ENCODE measurements at places on chromosomes 1 and 21. TPM values are rescaled to one million over a fixed set of nuclear protein-coding genes. Genes with fewer than 3 reads are reported as not detected.
A peak's percentile ranks its signal among the peaks of the same experiment; 100 is the strongest.

The SH3GLB1 gene
- 19.3 TPM for total RNA-seq

DNA sequence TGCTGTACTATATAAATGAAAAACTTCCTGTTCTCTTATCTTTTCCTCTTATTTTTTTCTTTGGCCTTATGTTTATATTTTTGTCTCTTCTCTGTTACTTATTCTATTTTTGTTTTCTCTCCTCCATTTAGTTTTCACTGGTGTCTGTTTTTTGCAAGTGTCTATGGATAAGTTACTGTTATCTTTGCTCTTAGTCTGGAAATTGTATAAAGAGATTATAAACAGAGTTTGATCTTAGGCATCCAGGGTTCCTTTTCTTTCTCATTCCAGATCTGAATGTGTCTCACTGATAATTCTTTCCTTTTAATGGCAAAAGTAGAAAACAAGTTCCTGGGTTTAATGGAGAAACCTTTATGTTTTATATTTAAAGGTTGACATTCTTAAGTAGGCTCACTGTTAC, 34.5 kb downstream of the MAN1A2 start:
- no peak for DNase-seq

DNA sequence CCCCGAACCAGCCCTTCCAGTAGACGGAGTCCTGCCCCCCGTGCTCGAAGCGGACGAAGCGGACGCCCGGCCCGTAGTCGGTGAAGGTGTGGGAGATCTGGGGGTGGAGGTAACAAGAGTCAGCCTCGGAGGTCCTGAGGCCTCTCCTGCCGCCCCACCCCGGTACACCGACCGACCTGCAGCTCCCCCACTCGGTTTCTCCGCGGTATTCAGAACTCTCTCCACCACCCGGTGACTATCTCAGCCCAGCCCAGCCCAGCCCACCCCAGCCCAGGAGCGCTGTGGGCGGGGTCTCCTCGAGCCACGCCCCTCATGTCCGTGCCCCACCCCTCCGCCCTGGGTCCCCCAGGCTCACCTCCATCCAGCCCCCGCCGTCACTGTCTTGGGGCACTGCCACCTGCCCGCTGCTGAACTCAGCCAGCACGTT, 5.5 kb downstream of the FBXO2 start:
- DNase-seq: peak; percentile 32

GRCh38 chr1:23444104-23444533, 19.6 kb upstream of the TCEA3 start:
- DNase-seq: peak; percentile 43

DNA sequence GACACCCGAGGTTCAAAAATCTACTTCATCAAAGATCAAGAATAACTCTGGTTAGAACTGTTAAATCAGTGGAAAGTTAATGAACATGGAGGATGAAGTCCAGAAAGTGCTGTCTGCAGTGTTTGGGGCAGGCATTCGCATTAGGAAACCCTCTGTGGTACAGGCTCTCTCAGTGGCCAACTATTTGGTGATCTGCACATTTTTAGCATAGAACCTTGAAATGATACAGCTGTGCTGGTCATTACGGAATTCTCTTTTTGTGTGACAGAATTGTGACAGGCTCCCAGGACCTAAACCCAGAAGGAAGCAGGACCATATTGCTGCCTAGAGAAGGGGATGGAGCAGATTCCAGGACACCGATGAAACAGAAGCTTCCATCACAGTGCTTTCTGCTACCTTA, 89.0 kb downstream of the SLC45A1 start:
- no peak for DNase-seq

GRCh38 chr1:112693821-112694220, 13.1 kb downstream of the RHOC start:
- DNase-seq: no peak

The GBP1 gene
- total RNA-seq: 0.83 TPM

DNA sequence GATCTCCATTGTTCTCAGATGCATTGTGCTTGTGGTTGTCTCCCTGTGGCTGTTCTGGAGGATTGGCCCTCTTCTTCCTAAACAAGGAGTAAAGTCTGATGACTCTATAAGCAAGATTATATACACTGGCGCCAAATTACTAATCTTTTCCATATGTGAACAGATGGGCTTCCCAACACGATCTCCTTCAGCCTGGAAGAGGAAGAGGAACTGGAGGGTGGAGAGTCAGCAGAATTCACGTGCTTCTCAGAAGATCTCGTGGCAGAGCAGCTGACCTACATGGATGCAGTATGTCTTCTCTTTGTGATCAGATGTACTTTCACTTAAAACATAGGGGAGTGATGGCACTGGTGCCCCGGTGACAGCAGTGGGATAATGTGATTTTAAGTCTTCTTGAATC, 78.7 kb downstream of the RGL1 start:
- no peak for DNase-seq

DNA sequence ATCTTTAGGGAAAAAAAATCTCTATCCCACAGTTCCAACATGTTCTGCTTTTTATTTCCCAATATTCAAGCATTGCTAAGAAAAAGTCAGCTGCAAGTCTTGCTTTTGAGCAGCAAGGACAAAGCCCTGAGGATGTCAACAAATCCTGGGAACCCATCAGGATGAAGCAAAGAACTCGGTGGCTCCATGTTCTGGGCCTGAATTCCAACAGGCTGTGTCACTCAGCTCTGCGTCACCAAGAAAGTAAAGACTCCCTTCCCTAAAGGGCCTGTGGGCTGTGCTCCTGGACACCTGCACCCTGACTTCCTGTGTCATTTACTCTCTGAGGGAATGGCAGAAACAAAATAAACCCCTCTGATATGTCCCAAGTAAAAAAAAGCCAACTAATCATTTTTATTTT, 95.5 kb downstream of the TIAM1 start:
- no peak for DNase-seq

DNA sequence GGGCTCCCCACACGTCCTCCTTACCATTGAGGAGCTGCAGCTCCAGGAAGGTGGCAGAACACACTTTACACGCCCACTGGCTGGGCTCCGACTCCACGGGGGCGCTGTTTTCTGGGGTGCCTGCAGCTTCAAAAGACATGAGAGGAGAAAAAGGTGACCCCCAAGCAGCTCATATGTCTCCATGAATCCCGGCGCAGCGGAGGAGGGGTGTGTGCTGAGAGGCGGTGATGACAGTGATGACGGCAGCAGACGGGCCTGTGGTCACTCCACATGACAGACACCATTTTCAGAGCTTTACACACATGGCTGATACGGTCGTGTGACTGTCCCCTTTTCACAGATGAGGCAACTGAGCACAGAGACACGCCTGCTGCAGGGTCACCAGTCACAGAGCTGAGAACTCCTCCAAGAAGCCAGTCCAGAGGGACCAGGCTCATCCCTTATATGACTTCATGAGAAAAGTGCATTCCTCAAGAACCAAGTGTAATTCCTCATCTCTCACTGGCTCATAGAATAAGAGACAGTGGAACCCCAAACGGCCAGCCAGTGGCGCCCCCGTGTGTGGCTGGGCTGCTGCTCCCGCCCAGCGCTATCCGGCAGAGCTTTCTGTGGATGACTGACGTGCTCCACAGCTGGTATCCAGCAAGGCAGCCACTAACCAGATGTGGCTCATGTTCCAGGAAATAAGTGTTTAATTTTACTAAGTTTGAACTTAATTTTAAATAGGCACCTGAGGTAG, 31.9 kb downstream of the PRDM15 start:
- peak; percentile 11 for DNase-seq

- no peak for DNase-seq
These were observed 58.5 kb downstream of the SLC25A24 start for GRCh38 chr1:108141621-108142020.

The C1QTNF12 gene
- not detected for total RNA-seq

The GNAT2 gene
- 0.18 TPM for total RNA-seq

DNA sequence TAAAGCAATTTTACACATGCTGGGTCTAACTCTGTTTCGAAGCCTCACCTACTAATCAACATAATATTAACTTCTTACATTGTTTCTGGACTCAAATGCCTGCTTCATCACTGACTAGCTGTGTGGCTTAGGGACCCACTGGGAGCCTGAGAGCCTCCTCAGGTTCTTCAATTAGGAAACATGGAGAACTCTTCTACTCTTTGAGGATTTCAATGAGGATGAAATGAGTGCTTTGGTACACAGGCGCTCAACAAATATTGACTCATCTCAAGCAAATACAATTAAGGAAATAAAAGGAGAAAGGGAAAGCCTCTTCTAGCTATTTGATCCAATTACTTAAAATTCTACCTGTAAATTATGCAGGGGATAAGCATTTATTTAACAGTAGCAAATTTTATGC, 84.4 kb upstream of the JAK1 start:
- no peak for DNase-seq

The TMEM54 gene
- total RNA-seq: 41.6 TPM

- no peak for DNase-seq
These were observed 37.3 kb downstream of the PTAFR start for GRCh38 chr1:28139025-28139712.

DNA sequence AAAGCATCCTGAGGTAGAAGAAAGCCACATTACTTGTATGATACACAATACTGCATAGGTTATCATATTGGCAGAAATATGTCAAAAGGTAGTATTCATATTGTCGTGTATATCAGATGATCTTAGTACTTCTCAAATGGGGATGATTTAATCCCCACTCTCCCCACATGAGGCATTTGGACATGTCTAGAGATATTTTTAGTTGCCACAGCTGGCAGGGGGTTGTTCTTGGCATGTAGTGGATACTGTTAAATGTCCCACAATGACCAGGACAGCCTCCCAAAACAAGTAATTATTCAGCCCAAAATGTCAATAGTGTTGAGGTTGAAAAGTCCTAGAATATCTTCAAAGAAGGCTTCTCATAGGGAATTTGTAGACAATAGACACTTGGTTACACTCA, 162.8 kb downstream of the NEGR1 start:
- DNase-seq: no peak

The CACNA1S gene
- 0.05 TPM for total RNA-seq

DNA sequence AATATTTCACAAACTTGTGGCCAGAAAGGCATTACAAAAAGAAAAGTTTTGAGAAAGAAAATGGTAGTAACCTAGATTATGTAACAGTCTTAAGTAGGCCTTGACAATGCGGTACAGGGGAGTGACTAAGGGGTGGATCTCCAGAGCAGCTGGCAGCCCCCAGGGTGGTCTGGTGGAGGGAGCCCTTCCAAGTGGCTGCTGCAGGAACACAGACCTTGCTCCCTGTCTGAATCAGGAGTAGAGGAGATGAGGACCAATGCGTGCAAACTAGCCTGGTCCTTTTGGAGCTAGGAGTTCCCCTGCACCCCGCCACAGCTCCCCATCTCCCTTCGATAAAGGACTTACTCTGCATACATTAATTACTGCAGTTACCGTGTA, 189.0 kb downstream of the NFIA start:
- DNase-seq: no peak

The OPRD1 gene
- not detected for total RNA-seq

DNA sequence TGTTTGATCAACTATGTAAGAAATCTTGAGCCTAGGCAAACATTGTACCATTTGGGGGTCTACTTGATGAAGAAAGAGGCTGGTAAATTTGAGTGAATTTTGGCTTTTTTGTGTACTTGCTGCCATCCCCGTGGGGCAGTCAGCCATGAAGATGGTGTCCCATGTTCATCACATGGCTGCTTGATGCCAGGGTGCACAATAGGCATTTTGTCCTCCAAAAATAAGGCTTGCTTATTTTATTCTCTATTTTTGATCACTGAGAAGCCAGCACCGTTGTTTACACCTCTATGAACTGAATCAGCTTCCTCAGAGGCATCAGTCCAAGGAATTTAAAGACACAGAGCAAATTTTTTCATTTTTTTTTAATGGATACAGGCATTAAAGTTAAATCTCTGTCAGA, 1195.7 kb downstream of the AMY1C start:
- DNase-seq: peak; percentile 93

DNA sequence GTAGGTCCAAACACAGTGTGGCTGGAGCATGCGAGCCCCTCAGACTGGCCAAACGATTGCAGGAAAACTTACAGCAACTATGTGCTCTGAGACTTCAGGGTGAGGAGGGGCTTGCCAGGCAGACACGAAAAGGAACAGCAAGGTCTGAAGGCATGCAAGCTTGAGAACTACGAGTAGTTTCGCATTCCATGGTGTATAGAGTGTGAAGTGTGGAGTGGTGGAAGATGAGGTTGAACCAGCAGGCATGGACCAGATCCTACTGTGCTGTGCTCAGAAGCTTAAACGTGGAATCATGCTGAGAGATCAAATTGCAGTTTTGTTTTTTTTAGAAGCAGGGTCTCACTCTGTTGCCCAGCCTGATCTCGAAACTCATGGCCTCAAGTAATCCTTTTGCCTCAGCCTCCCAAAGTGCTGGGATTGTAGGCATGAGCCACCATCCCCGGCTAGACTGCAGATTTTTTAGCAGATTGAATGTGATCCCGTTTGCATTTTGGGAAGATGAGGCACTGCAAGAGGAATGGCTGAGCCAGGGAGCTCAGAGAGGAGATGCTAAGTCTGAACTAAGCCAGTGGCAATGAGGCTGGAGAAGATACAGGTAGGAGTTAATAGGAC, 5.1 kb upstream of the TFAP2E start:
- DNase-seq: no peak

DNA sequence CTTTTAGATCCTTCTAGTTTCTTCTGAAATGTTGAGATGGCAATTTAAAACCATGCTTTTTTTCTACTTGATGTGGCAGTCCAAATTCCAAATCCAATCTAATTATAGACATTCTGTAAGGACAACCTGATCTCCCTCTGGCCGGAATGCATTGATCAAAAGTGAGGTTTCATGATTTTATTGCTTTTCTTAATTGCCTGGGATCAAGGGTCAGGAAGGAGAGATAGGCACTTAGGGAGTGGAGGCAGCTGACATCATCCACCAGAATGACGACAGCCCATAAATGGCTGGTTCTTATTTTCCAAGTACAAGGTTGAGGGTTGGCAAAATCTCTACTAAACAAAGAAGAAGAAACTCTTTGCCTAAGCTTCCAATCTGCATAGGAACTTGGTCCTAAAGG, 46.4 kb upstream of the SCCPDH start:
- no peak for DNase-seq

DNA sequence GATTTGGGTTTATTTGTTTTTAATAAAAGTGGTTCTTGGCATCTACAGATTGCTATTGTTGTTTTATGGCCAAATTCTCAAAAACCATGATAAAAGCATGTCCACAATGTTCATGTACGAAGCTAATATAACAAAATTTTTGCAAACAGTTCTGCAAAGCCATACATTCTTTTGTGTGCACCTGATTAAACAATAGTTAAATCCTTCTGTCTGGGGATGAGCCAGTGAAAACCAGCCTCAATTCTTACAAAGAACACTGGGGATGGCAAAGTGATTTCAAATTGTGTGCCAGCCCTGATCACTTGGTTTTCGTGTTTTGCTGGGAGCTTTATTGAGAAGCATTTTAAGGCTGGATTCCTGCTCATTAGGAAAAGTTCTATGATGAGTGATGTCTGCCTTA, 149.1 kb upstream of the MAGI3 start:
- no peak for DNase-seq

Measured in SK-MEL-5 (cell line).